Epithelial cell of esophagus (primary cell): ENCODE measurements at places on chromosomes 7 and 10.
A peak's percentile ranks its signal among the peaks of the same experiment; 100 is the strongest.

- no peak for DNase-seq
Measured at GRCh38 chr7:681551-682307, 44.8 kb upstream of the DNAAF5 start.

- DNase-seq, result no peak
Measured at GRCh38 chr7:128880791-128881457, 18.3 kb downstream of the ATP6V1F start.

DNA sequence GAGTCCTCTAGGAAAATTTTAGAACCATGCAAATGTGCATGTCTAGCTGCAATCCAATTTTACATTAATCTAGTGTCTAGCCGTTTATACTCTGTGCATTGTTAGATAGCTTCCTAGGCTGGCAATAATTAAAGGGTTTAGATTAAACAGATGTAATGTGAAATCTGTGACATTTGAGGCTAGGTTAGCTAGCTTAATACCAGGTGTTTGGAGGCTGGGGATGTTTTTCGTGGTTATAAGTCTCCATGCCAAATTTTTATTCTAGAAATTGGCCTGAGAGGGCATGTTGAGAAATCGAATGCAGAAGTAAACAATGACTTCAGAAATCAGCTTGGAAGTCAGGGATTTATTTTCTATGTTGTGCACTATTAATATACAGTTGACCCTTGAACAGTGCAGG is 94.2 kb downstream of the ST7 start:
- DNase-seq, result no peak

GRCh38 chr7:33050535-33051318 is 11.8 kb downstream of the NT5C3A start:
- DNase-seq, result peak; percentile 70

DNA sequence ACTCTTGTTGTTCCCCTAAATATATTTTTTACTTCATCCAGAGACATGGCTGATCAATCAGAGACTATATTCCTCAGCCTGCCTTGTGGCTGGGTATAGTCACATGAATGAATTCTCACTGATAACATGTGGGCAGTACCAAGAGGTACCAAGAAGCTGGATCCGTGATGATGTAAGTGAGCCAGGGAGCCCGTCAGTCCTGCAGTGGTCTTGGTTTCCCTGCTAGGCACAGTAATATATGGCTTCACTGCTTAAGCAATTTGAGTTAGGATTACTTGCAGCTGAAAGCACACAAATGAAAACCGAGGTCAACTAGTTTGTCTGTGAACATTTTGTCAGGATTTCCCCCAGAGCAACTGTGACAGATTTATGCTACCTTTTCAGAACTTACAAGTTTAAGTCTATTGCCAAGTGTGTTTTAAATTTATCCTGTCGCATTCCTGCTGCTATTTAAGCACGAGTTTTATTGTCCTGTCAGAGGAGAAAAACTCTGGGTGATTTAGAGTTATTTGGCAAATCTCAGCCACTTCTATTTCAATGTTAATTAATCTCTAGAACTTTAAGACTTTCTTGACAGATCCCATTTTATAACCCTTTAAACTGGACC is 381.8 kb downstream of the PHF14 start:
- no peak for DNase-seq

GRCh38 chr10:44961931-44962750 is 2.5 kb downstream of the RASSF4 start:
- peak; percentile 18 for DNase-seq

- peak; percentile 27 for DNase-seq
Measured at GRCh38 chr7:121529003-121529402, 132.9 kb upstream of the FAM3C start.

- DNase-seq, result no peak
Measured at GRCh38 chr7:52695973-52696595, 339.3 kb upstream of the POM121L12 start.

GRCh38 chr7:26673271-26673670 is 191.1 kb downstream of the SKAP2 start:
- no peak for DNase-seq

DNA sequence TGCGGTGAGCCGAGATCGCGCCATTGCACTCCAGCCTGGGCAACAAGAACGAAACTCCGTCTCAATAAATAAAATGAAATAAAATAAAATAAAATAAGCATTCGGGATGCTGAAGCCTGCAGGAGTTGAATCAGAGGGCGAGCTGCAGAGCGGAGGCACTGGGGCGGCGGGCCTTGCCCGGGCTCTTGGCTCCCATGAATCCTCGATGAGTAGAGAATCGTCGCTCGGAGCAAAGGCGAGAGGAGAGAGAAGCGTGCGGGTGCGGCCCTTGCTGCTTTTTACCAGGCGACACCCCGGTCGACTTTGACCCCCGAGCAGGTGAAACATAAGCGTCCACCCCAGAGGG is 168.3 kb downstream of the UBE2H start:
- no peak for DNase-seq

GRCh38 chr10:17923728-17924127 is 28.0 kb upstream of the SLC39A12 start:
- peak; percentile 99 for DNase-seq

- peak; percentile 36 for DNase-seq
Measured at GRCh38 chr10:102633287-102633686, 11.0 kb upstream of the TRIM8 start.
